ENCODE measurements at places on chromosomes 3 and 15.
A peak's percentile ranks its signal among the peaks of the same experiment; 100 is the strongest.

GRCh38 chr15:74438721-74439316 is 5.1 kb upstream of the SEMA7A start:
- peak; percentile 32 for DNase-seq

GRCh38 chr3:152842413-152842812 is 7.5 kb downstream of the P2RY1 start:
- no peak for DNase-seq

DNA sequence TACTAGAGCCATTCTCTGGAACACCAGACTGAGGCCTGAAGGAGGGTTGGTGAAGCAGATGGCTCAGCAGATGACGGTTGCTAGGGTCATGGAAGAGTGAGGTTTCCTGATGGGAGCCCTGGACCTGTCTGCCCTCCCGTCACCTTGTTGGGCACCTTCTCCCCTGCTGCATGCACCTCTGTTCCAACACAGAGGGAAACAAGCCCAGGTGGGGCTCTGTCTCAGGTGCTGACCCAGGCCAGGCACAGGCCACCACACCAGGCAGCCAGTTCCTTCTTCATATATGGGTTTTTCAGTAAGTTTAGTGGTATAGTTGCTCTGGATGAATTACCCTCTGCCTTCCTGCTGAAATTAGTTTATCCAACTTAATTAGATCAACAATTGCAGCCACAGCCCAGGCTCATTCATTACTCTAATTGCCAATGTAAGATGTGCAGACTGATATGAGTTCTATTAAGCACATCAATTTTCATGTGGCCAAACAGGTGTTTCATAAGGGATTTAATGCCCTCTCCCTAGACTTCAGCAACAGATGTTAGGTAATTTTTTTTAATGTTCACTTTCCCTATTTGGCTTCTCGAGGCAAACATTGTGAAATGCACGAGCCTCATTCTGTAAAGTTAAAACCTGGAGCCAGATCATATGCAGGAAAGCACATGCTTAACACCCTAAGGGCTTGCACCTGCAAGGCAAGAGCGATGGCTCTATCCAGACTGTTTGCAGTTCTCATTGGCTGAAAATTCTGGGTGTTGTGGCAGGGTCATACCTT is 174.8 kb downstream of the CHDH start:
- DNase-seq, result no peak

DNA sequence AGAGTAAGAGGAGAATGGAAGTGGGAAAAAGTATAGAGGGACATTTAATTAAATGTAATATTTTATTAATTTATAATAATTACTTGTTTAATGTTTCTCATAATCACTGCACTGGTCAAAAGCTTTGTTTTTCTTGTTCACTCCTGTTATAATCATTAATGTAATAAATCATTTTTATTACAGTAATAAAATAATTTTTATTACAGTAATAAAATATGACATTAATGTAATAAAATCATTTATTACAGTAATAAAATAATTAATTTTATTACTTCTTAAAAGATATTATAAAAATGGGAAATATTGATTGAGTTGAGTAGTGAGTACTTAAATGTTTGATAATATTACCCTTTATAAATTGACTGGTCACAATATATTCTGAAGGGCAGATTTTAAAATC is 181.1 kb upstream of the SOX2 start:
- no peak for DNase-seq

DNA sequence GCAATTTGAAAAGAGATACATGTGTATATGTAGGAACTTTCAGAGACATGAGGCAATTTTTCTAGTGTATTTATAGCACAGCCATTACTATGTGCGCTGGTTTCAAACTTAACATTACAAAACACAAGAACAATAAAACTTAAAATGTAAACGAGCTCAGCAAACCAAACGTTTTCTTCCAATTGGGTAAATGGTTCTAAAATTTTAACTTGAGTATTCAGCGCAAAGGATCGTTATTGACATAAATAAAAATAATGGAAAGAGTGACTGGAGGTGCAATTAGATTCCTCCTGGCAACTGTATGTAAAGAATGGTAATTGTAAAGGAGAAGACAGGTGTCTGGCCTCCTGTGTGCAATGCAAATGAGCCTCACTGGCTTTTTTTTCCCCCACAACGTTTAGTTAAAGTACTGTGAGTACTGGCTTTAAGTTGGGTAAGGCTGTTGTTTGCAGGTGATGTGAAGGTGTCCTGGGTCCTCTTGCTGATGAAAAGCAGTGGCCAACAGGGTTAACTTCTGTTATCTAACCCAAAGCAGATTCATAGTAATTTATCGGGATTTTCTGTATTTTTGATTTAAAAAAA is 14.1 kb upstream of the GADL1 start:
- DNase-seq, result no peak

DNA sequence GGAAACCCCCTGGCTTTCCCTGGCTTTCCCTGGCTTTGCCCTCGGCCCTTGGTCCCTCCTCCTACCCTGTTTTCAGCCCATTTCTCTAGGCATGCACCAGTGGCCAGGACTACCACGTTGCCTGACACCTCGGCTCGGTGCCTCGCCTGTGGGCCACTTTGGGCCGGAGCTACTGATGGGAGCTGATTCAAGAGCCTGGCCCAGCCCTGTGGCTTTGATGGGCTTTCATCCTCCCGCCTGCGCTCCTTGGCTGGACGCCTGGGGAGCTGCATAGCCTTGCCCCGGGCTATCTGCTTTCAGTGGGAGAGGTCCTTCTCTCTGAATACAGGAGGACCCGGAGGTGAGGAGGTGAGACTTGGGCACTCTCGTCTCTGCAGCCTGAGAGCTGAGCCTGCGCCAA is 192.7 kb upstream of the HES1 start:
- DNase-seq, result no peak

- no peak for DNase-seq
Observed at GRCh38 chr3:149199474-149199873, 22.2 kb downstream of the CP start.

DNA sequence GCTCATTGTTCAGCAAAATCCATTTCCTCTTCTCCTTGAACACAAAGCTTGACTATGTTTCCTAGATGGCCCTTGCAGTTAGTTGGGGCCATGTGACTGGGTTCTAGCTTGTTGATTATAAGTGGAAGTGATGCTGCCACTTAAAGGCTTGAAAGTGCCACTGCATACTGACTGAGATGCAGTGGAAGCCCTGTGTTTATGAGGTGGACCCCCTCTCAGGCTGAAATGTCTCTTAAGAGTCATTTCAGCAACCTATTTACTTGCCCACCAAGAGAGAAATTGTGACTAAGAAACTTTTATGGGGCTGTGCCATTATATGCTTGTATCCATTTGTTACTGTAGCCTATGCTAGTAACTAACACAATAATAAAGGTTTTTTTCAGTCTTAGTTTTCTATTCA is 8.4 kb upstream of the ANP32A start:
- DNase-seq, result no peak

DNA sequence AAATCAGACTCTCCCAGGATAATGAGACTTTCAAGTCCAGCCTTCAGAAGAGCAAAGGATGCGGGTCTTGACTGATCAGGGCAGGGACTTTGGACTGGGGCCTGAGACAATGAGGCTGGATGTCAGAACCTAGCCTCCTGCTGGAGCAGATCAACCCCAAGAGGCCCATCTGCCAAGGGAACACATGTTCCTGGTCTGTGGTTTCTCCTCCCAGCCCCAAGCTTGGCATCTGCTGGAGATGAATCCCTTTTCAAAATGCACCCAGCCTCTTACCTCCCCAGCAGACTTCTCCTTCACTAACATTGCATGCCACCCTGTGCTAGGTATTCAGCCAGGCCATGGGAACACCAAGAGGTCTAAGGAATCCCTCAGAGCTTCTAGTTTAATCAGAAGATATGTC is 43.7 kb upstream of the MFGE8 start:
- no peak for DNase-seq

DNA sequence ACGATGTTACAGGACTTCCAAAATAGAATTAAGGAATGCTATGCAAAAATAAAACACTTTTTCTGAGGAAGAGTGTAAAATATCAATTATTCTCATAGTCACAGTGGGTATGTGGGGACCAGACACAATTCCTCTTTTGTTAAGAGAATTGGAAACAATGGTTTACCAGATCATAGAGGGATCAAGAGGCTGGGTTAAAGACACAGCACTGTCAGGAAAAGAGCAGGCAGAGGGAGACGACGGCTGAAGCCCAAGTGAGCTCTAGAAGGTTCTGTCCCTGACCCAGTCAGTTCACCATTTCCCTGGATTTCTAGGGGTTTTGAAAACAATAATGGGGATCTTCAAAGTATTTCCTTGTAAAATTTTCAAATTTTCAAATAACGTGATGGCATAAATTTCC is 54.0 kb upstream of the POLR2M start:
- DNase-seq, result no peak

- no peak for DNase-seq
Observed at GRCh38 chr3:132394320-132394719, 23.0 kb upstream of the DNAJC13 start.

DNA sequence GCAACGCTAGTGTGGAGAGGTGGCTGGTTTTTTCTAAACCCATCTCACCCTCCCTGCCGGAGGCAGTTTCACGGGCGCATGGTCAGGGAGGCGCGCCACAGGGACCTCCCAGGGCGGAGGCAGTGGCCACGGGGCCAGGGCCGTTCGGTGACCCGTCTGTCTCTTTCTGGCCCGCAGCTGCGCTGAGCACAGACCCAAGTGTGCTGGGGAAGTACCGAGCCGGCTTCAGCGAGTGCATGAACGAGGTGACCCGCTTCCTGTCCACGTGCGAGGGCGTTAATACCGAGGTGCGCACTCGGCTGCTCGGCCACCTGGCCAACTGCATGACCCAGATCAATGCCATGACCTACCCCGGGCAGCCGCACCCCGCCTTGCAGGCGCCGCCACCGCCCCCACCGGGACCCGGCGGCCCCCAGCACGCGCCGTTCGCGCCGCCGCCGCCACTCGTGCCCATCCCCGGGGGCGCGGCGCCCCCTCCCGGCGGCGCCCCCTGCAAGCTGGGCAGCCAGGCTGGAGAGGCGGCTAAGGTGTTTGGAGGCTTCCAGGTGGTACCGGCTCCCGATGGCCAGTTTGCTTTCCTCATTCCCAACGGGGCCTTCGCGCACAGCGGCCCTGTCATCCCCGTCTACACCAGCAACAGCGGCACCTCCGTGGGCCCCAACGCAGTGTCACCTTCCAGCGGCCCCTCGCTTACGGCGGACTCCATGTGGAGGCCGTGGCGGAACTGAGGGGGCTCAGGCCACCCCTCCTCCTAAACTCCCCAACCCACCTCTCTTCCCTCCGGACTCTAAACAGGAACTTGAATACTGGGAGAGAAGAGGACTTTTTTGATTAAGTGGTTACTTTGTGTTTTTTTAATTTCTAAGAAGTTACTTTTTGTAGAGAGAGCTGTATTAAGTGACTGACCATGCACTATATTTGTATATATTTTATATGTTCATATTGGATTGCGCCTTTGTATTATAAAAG is 1.8 kb downstream of the HES1 start:
- DNase-seq, result no peak

DNA sequence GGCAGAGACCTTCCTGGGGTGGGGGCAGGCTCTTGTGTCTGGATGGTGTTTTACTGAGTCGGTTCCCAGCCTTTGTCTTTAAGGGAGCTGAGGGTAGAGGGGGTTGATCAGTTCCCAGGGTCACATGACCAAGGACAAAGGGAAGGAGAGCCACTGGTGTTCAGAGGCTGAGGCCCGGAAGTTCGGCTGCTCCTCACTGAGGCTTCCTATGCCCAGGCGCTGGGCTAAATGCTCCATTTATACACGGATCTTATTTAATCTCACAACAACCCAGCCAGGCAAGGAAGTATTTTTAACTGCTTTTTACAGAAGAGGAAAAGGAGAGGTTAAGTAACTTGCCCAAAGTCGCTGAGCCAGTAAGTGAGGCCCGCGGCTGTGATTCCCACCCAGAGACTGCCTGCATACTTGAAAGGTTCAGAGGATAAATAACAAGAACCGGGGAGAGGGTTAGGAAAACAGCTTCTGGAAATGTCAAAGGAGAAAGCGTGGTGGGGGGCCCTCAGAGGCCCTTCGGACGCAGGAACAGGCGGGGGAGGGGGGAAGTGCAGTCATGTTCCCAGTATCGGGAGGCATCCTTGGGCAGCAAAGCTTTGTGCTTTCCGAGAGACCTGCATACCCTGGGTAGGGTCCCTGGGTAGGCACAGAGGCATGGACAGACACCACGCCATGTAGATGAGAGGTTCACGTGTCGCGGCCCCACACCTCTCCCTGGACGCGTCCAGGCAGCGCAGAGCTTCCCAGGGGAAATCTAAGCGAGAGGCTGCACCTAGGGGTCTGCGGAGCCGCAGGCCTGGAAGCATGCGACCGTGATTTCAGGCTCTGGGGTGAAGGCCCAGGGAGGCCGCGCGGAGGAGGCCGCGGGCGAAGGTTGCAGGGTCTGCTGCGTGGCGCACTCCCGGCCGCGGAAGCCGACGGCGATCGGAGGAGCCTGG is 21.3 kb downstream of the EPHB3 start:
- no peak for DNase-seq

GRCh38 chr3:69052472-69052898 is 352 bp upstream of the TMF1 start:
- DNase-seq, result peak; percentile 12

DNA sequence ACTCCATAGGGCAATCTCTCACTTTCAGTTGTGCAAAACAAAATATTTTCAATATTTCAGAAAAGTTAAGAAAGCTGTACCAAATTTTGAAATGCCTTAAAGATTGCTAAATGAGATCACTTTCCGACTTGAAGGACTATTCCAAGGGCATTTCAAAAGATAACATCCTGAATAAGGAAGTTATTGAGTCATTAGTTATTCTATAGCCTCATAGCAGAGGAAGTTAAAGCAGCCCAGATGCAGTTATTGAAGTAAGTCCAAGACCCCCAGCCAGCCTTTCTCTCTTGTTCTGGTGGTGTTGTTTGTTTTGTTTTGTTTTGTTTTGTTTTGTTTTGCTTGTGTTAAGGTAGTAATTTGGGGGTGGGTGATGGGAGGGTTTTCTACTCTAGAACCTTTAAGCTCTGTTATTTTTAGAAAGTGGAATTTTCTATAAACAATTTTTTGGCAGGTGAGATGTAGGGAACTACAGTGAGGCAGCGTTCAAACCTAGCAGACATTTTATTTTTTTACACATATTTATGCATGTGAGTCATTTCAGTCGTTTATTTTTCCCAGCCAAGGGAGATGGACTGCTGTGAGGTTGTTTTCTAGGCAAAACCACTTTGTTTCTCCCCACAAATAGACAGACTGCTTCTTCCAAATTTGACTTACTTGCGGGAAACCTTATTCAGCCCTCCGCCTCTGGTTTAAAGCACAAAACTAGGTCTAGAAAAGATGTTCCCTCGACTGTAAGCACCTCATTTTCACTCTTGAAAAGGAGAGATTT is 216.3 kb upstream of the ARPP21 start:
- peak; percentile 73 for DNase-seq

Measured in brain pericyte (primary cell).